ENCODE measurements at places on chromosomes 12 and 14.

GRCh38 chr12:57641699-57642442, 8.9 kb upstream of the B4GALNT1 start:
- DNase-seq: no peak

DNA sequence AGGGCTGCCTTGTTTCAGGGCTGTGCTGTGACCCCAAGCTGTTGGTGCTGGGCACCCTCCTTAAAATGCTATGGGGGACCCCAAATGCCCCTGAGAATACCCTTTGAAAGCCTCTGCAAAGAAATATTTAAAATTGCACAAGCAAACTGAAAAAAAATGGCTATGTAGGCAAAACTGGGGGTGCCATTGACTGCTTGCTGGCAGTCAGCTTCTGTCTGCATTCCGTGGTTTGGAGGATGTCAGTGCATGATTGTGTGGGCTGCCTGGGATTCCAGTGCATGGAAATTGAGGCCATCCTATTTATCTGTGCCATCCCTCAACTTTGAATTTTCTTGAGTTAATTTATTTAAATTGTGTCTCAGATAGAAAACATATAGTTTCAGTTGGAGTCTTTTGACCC, 113.7 kb upstream of the RTL1 start:
- no peak for DNase-seq

GRCh38 chr12:122202017-122202416, 1.5 kb upstream of the B3GNT4 start:
- DNase-seq: no peak

- no peak for DNase-seq
Observed at GRCh38 chr12:26331136-26331535, 135.8 kb downstream of the SSPN start.

DNA sequence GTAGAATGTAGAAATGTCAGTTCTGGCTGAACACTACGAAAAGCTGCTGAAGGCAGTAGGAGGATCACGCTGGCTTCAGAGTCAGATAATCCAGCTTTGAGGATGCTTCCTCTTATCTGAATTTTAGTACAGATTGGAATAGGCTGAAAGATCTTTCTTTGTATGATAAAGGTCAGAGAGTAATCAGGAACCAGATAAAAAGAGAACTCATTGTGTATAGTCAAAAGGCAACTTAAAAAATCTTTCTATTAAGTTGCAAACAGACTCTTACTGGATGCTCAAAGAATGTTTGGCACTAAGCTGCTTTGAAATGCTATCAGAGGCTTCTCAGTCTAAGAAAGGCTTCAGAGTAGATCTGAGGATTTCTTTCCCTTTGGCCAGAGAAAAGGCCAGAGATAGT, 21.8 kb upstream of the TRHDE start:
- peak; percentile 9 for DNase-seq

- no peak for DNase-seq
Observed at GRCh38 chr12:49792976-49793580, 35.1 kb downstream of the NCKAP5L start.

- no peak for DNase-seq
Observed at GRCh38 chr14:51873221-51873893, 12.9 kb downstream of the GNG2 start.

GRCh38 chr12:117093431-117093830, 5.8 kb downstream of the TESC start:
- no peak for DNase-seq

DNA sequence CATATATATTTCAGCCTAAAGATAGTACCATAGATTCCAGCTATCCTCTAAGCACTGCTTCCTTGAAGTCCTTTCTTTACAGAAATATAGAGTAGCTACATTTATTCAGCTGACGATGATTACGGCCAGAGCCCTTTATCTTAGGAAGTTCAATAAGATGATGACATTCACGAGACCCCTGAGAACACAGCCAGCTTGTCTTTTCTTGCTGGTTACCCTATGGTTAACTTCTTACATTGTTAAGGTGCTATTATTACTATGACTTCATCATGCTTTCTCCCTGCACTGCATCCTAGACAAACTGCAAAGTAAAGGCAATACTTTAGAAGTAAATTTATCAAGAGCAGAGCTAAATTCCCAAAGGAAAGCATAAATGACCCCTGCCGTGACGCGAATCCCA, 214.4 kb upstream of the LRFN5 start:
- DNase-seq: no peak

DNA sequence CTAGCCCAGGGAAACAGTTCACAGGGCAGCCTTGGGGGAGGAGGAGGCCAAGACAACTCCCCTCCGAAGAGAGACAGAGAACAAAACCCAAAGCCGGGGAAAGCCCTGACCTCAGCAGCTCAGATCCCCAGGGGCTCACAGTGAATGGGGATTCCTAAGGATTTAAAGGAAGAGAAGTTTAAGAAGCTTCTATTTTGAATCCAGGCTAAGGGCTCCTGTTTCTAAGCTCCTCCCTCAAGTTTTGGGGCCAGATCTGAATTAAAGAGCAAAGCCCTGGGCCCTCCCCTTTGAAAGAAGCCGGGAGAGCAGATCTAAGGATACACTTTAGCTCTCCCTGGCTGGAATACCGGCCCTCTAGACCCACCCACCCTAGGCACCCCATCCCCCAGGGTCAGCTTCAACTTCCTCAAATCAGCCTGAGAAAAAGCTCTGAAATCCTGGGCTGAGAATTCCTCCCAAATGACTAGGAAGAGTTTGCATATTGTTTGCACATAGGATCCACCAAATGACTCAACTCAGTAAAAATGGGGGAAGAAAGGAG, 3.9 kb downstream of the KDM2B start:
- peak; percentile 25 for DNase-seq

- DNase-seq: no peak
Observed at GRCh38 chr14:66008631-66009030, 477.5 kb upstream of the CCDC196 start.

GRCh38 chr12:117352206-117352605, 9.2 kb downstream of the NOS1 start:
- DNase-seq: no peak

DNA sequence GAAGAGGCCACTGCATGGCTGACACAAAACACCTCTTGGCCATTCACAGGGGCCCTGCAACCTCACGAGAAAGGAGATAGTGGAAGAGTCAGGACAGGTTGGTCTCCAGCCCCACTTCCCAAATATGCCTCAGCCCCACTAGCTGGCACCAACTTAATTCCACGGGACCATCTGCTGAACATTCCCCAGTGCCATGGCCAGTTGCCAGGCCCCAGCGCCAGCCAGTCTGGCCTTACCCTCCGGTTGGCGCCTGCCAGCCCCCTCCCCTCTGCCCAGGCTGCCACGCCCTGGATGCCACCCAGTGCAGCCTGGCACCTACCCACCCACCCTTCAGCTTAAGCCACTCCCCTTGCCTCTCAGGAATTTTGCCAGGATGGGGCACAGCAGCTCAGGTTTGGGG, 21.2 kb upstream of the HSPB8 start:
- DNase-seq: no peak

DNA sequence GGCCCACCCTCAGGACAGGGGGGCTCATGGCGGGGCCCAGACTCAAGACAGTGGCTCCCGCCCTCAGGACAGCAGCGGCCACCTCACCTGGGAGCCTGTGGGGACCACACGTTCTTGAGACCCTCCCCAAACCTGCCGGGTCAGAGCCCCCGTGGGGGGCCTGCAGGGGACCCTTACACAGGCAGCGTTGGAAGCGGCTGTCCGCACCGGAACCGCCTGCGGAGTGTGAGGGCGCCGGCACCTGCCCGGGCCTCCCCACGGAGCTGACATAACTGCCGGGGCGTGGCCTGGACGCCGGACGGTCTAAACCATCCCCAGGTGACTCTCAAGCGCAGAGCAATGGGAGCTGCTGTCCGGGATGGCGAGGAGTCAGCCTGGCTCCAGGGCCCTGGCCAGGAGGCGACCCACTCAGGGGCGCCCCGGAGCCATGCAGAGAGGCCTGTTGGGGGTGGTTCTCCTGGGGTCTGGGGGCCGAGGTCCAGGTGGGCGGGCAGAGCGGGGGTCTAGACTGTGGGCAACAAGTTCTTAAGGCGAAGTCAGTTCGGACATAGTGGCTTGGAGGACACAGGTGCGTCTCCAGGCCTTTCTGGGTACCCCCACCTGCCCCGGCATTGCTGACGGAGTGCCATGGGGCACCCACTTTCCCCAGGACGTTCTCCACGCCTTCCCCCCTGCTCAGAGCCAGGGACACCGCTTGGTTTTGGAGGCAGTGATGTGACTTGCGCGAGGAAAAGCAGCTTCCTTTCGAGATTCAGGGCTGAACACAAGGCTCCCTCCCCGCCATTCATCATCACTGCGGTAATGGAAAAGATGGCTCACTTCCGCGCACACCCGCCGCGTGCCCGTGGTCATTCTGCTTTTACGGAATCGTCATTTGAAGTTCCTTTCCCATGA, 23.2 kb downstream of the GALNT9 start:
- no peak for DNase-seq
